Stimulated activated CD8-positive, alpha-beta memory T cell treated with anti-CD3 and anti-CD28 coated beads, Interleukin-15, amount 100 ng/mL, for 1 hour (primary cell): ENCODE measurements at places on chromosomes 4 and X.

GRCh38 chr4:168893807-168894206, 116.2 kb downstream of the CBR4 start:
- DNase-seq: no peak

DNA sequence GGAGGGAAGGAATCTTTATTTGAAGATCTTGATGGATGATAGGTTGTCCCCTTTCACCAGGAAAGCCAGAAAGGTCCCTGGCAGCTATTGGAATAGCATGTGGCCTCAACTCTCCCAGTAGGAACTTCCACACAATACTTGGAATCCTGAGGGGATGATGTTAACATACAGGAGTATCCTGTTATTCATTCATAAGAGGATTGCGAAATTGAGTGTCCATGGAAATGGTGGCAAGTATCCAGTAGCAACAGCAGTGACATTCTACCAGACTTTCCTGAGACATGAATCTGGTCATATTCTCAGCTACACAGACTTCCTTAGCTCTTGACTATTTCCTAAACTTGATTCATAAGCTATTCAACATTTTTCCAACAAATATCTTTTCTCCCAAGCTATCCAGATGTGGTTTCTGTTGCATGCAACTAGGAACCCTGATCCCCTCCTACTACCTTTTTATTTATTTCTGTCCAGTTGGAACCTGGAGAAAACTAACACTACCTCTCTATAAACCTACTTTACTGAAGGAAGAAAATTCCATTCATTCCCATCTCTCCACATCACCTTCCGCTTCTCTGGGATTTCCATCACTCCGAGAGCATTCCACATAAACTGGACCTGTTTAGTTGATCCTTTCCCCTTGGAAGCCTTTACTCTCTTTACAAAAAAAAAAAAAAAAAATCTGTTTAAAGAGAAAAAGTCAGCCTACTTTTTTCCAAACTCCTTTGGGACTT, 101.8 kb downstream of the ANXA5 start:
- DNase-seq: no peak

DNA sequence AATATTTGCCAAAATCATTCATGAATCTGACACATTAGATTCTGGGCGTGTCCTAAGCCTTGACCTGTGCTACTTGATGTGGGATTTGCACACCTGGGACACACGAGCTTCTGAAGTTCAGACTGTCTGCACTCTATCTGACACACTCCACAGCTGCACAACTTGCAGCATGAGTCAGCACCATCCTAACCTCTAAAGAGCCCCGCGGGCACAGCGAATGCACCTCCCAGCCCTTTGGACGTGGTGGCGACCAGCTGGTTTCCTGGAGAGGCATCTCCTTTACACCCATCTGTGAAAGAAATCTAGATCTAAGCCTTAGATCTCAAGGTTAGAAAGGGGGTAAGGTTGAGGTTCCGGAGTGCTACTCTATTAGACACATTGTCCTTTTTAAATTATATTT, 69.2 kb downstream of the SORBS2 start:
- DNase-seq: no peak

DNA sequence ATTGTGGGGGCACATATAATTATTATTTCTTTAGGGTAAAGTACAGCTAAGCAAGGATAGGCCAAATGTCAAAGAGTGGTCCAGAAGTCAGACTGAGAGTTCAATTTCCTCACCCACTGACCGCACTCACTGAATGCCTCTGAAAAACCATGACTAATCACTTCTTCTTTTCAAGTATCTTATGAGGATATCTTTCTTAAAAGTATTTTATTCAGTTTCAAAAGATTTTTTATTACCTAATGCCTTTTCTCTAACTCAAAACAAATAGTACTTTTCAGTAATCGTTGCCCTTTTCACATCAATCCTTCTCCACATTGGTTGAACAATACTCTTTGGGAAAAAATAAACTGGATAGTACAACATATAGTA, 61.7 kb upstream of the CAMK2D start:
- DNase-seq: no peak

DNA sequence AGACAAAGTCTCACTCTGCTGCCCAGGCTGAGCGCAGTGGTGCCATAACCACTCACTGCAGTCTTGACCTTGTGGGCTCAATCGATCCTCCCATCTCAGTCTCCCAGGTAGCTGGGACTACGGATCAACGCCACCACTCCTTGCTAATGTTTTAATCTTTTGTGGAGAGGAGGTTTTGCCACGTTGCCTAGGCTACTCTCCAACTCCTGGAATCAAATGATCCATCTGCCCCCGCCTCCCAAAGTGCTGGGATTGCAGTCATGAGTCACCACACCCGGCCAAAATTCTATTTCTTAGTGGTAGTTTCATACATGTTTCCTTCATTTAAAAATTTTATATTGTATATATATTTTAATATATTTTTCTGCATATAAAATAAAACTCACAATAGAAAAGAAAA, 125.8 kb upstream of the CLNK start:
- DNase-seq: no peak

DNA sequence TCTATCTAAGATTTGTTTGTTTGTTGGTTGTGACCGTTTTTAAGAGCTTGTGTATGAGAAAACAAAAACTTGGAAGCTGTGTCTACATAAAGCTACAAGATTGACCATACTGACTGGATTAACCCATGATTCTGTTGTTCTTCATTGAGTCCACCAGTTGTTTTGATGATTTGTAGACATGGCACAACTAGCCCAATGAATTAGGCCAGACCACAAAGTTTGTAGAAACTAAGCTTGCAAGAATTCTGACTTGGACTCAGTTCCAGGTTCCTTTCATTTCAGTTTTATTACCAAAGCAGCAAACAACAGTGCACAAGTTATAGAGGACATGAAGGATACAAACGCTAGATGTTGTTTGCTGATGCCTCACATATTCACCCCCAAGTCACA, 119.3 kb downstream of the RASGEF1B start:
- no peak for DNase-seq

DNA sequence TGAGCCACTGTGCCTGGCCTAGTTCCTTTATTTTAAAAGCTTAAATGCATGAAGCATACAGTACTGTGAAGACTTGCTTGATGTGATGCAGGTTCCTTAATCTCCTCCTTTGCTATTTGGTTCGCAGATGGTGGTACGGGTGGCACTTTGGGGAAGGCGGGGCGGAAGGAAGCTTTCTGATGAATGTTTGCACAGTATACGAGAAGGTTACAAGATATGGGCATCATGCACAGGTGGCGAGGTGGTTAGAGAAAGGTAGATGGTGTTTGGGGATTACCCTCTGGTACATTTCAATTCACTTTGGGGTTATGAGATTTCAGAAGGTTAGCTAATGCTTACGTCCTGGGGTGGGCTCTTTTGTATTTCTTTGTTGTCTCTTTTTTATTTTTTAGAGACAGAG, 17.2 kb downstream of the RHOH start:
- DNase-seq: no peak

- DNase-seq: no peak
These were observed 2750.2 kb downstream of the ARAP2 start for GRCh38 chr4:33494150-33494549.

GRCh38 chr4:159292137-159292896, 189.4 kb downstream of the RAPGEF2 start:
- no peak for DNase-seq

- no peak for DNase-seq
These were observed 124.6 kb downstream of the ANOS1 start for GRCh38 chrX:8607326-8607725.

DNA sequence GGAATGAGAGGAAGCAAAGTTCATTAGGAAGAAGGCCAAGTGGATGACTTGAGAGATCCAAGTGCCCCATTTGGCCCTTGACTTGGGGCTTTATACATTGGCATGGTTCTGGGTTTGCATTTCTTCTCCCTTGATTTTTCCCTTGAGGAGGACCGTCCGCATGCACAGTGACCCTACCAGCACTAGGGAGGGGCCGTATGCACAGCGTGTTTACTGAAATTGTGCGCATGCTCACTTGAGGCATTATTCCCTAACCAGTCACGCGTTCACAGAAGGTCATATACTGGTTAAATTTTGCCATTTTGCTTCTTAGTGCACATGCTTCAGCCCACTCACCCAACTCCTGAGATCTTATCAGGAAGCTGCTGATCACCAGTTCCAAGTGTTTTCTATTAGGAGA, 35.1 kb downstream of the PAGE2 start:
- no peak for DNase-seq

GRCh38 chr4:159434114-159434870, 331.4 kb downstream of the RAPGEF2 start:
- DNase-seq: no peak

GRCh38 chr4:26130173-26130572, 190.6 kb upstream of the RBPJ start:
- no peak for DNase-seq

GRCh38 chr4:76558396-76559235, 123.6 kb downstream of the SHROOM3 start:
- no peak for DNase-seq

DNA sequence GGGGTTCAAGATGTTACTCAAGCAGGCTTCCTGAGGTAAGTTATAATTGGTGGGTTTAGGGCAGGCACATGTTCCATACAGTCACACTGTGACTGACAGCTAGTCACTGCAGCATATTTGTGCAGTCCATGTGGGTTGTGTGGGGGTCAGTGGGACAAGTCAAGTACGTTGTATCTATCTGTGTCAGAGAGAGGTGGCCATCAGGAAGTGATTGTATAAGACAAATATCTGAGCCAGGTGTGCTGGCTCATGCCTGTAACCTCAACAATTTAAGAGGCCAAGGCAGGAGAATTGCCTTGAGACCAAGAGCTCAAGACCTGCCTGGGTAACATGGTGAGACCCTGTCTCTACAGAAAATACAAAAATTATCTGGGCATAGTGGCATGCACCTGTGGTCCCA, 509.3 kb downstream of the CENPC start:
- no peak for DNase-seq

- DNase-seq: no peak
These were observed 89.5 kb upstream of the LCORL start for GRCh38 chr4:18111081-18111480.

GRCh38 chr4:94274912-94275311, 67.2 kb downstream of the SMARCAD1 start:
- DNase-seq: no peak
